ENCODE measurements at places on chromosomes 6 and 20. TPM values are rescaled to one million over a fixed set of nuclear protein-coding genes. Genes with fewer than 3 reads are reported as not detected.
A peak's percentile ranks its signal among the peaks of the same experiment; 100 is the strongest.

DNA sequence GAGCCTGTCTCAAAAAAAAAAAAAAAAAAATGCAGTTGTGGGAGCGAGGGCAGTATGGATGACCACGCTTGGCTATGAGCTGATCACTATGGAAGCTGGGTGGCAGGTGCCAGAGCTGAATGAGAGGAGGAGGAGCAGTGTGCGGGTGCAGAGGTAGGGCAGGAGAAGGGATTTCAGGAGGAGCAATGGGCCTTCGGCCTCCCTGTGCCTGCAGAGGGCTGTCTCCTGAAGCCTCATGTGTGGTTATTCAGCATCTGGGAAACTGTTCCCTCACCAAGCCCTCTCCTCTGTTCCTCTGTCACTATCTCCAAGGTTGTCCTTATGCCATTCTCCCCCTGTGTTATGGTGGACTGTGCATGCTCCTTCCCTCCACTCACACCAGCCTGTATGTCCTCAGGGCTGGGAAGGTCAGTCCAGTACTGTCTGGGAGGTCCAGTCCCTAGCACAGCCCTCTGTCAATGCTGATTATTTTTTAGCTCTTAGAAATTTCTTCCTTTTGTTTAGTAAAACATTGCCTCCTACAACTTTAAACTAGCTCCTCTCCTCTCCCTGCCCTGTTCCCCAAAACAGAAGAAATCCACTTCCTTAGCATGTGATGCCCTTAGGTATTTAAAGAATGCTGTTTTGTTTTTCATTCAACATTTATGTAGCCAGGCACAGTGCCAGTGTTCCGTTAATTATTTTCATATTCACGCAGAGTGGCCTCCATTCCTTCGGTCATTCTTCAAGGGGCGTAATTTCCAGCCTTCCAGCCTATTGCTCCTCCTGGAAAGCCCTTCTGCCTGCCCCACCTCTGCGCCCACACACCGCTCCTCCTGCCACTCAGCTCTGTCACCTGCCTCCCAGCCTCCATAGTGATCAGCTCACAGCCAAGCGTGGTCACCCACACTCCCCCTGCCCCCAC is 48.9 kb downstream of the CNBD2 start:
- DNase-seq: peak; percentile 50

PIGT gene
- 121 TPM for polyA plus RNA-seq

DNA sequence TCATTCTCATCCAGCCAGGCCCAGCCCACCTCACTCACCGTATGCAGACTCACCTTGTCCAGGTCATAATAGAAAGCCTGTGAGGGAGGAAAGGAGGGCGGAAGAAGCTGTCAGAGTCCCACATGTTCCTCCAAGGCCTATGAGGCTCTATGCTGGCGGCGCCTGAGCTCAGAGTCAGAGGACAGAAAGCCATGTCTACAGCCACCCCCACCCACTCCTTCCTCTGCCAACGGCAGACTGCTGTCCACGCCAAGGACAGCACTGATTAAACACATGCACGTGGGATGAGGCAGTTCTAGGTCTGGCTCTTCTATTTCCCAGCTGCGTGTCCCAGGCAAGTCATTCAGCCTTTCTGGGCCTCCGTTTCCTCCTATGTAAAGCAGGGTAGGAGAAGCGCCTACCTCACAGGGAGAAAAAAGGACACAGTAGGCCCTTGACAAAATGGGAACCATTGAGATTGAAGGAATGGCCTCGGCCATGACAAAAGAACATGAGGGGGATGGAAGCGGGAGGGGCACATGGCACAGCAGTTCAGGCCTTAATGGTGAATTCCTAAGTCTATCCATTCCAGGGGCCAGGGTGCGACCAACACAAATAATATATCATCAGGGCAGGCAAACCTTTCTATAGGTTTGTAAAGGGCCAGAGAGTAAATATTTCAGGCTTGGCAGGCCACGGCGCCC is 80.1 kb downstream of the RIPOR3 start:
- no peak for DNase-seq

VGLL2 gene
- polyA plus RNA-seq: not detected

CFAP61 gene
- 0.35 TPM for polyA plus RNA-seq

ARMH2 gene
- not detected for polyA plus RNA-seq

- no peak for DNase-seq
Measured at GRCh38 chr6:5713519-5713918, 293.2 kb downstream of the NRN1 start.

DNA sequence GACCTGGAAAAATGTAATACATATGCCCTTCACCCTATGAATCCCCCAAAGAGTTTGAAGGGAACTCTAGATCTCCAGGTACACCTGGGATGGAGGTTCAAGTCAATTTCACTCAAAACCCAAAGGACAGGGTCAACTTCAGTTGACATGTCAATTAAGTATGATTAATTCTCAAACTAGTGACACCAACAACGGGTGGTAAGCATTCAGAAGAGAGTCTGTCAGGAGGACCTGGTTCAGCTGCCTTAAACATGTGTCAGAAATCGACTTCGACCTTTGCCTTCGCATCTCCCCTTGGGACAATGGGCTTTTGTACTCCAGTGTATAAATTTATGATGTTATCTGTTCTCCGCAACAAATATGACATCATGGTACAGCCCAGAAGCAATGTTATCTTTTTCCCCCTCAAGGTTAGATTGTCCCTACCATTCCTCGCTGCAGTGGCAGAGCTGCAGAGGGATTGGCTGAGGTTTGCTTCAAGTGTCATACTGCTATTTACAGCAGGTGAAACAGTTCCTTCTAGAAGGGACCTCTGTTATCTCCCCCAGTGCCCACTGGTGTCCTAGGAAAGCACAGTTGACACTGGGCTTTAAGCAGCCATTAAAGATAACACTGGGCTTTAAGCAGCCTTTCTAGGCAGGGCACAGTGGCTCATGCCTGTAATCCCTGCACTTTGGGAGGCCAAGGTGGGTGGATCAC is 94.7 kb upstream of the SNX9 start:
- no peak for DNase-seq
